GM23248 (cell line): ENCODE measurements at places on chromosomes 4 and X. TPM values are rescaled to one million over a fixed set of nuclear protein-coding genes. Genes with fewer than 3 reads are reported as not detected.

- no peak for DNase-seq
Measured at GRCh38 chrX:129461801-129462456, 61.4 kb downstream of the SMARCA1 start.

The STARD8 gene
- 2.4 and 4.9 TPM in 2 replicates for total RNA-seq

The RTL3 gene
- total RNA-seq: under 0.01 and 0.11 TPM in 2 replicates

DNA sequence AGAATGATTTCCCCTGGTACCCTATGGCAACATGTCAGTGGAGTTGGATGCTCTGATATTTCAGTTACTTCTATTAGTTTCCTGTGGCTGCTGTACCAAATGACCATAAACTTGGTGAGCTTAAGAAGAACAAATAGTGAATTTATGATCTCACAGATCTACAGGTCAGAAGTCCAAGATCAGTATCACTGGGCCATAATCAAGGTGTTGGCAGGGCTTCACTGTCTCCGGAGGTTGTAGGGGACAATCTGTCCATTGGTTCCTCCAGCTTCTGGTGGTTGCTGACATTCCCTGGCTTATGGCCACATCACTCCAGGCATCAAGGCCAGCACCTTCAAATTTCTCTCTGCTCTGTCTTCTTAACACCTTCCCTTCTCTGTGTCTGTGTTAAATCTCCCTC lies 37.9 kb upstream of the ELOVL6 start:
- no peak for DNase-seq

The MAGEA12 gene
- 0.54 TPM in 1 of 2 replicates, not detected in the other for total RNA-seq

- DNase-seq: no peak
Measured at GRCh38 chr4:8121292-8122015, 37.2 kb downstream of the ABLIM2 start.

The GPR34 gene
- total RNA-seq: not detected in 2 replicates

- peak; percentile 91 for DNase-seq
Measured at GRCh38 chr4:119040694-119041185, 94.9 kb upstream of the MYOZ2 start.

- DNase-seq: no peak
Measured at GRCh38 chr4:2336659-2337058, 74.8 kb upstream of the MXD4 start.

- DNase-seq: no peak
Measured at GRCh38 chr4:63904201-63904600, 505.0 kb downstream of the TECRL start.

The CCDC110 gene
- 0.22 and 0.38 TPM in 2 replicates for total RNA-seq

GRCh38 chrX:77223046-77223445 lies 224.1 kb upstream of the FGF16 start:
- DNase-seq: no peak

DNA sequence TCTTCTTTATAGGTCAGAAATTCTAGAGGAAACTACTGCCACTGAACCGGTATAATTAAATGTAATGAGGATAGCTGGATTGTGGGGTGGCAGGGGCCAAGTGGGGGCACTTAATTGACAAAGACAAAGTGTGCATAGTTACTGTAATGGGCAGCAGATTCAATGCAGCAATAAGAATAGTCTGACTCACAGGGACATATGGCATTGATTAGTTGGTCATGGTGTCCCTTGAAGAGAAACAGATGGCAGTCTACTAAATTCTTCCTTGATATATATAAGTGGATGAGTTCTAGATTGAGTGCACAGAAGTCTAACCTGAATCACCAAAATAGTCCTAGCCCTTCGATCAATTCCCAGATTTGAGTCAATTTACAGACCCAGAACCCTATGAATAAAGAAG lies 31.6 kb downstream of the ETDC start:
- DNase-seq: peak; percentile 77

DNA sequence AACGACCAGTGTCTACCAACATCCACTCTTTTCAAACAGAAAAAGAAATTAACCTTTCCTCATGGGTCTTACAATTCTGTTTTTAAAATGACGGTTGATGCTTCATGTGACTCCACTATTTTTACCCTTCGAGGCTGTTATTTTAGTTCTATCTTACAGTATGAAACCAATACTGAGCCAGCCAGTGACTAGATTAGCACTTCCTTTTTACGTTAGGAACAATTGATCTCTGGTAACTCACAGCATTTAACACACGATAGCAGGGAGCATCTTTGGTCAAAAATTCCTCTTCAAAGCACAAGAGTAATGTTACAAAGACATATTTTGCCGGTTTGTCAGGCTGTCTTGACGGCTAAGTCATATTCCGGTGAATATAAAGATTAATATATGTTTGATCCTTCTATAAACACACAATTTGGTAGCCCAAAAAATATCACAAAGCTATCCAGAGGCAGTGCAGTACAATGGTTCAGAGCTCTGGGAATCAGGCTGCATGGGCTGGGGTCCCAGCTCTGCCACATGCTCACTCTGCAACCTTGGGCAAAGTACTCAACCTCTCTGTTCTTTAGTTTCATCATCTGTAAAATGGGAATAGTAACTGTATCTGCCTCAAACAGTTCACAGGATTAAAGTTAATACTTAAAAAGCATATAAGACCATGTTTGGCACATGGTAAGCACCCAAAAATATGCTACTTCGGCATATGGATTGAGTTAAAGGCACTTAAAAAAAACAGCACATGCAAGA lies 62.9 kb upstream of the TXK start:
- DNase-seq: no peak

DNA sequence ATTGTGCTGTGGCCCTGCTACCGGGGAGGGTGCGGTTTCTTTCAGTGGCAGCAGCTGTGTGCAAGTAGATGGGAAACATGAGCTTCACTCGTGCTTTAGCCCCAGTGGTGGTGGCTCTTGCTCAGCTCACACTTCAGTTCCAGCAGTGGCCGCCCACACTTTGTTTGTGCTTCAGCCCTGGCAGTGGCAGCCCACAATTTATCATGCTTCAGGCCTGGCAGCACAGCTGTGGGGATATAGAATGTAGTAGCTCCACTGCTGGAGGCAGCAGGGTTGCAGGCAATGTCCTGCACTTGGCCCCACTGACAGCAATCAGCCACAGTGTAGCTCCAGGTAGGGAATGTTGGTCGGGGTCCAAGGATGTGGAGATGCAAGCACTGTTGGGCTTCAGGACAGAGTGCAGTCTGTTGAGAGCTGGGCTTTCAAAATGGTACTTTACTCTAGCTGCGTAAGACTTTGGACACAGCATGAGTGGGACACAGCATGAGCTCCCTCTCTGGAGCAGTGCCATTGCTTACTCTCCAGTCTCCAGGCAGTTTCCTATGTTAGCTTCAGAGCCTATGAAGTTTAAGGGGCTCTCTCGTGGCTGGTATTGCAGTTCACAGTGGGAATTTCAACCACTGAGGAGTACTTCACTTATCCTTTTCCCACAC lies 413.1 kb downstream of the PDGFC start:
- peak; percentile 13 for DNase-seq

The DMRTC1 gene
- not detected in 2 replicates for total RNA-seq

- peak; percentile 60 for DNase-seq
Measured at GRCh38 chr4:82201805-82202641, 171.8 kb downstream of the HNRNPD start.

DNA sequence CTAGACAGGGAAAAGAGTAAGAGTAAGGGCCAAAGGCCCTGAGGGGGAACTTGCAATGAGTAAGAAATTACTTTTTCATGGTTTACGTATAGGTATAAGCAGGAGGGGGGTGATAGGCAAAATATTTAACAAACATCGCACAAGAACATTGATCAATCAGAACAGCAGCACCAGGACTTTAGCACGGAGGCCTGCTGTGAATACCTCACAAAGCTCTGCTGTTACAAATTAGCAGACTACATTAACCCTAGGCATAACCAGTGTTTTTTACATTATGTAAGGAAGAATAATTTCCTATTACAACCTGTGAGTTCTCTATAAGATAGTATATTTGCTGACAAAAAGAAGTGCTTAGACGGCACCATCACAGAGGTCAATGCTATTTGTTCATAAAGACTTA lies 44.9 kb downstream of the PPARGC1A start:
- no peak for DNase-seq

- DNase-seq: peak; percentile 50
Measured at GRCh38 chr4:47837094-47837907, 566 bp downstream of the CORIN start.

- DNase-seq: no peak
Measured at GRCh38 chrX:155871934-155872333, 9.2 kb upstream of the VAMP7 start.

GRCh38 chr4:168487282-168488035 lies 7.2 kb upstream of the DDX60L start:
- DNase-seq: peak; percentile 53

DNA sequence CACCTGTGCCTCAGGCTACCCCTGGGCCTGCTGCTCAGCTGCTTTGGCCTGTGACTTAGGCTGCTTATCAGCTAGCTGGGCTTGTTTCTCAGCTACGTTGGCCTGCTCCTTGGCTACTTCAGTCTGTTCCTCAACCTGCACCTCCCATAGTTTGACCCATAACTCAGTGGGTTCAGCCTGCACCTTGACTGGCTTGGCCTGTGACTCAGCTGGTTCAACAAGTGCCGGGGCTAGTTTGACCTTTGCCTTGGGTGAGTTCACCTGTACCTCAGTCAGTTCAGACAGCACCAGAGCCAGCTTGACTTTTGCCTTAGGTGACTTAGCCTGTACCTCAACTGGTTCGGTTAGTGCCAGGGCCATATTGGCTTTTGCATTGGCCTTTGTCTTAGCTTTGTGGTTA lies 171.2 kb downstream of the MSN start:
- no peak for DNase-seq

DNA sequence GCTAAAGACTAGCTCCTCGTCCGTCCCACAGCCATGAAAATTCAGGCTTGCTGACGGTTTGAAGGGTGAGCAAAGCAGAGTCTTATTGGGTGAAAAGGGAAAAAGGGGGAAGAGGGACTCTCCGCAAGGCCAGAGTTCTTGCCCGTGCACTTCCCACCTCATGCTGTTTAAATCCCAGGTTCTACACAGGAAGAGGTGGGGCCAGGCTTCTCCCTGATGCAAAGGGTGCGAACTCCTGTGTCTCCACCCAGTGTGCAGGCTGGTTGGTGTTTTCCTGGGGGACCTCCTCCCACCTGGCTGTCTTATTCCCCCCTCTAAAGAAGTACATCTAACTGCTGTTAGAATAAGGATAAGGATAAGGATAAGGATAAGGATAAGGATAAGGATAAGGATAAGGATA lies 18.0 kb upstream of the LANCL3 start:
- no peak for DNase-seq

The TCEAL3 gene
- 16.3 and 33.4 TPM in 2 replicates for total RNA-seq

The RBM41 gene
- 4.9 and 23.3 TPM in 2 replicates for total RNA-seq

GRCh38 chr4:104015680-104016079 lies 295.9 kb upstream of the TACR3 start:
- DNase-seq: no peak

The PF4V1 gene
- total RNA-seq: 13.8 TPM in 1 of 2 replicates, not detected in the other

The CXCL10 gene
- total RNA-seq: not detected in 2 replicates

DNA sequence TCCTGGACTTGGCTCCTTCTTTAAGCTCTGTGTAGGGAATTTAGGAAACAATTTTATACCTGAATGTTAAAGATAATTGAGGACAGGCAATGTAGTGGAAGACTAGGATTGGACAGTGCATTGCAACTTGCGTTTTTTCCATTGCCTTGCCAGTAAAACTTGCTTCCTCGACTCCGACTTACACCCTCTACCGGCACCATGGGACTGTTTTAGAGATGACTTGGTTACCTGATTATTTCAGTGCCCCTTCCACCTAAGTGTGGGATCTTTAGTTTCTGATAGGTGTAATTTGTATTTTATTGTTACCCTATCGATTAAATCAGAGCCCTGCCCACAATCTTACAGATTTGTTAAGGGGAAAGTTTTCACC lies 1.2 kb downstream of the PRPS1 start:
- DNase-seq: peak; percentile 63

The AP1AR gene
- total RNA-seq: 17.2 and 21.3 TPM in 2 replicates

The TBC1D8B gene
- total RNA-seq: 9.3 and 9.5 TPM in 2 replicates

The PNMA6A gene
- total RNA-seq: 0.22 and 1.1 TPM in 2 replicates

DNA sequence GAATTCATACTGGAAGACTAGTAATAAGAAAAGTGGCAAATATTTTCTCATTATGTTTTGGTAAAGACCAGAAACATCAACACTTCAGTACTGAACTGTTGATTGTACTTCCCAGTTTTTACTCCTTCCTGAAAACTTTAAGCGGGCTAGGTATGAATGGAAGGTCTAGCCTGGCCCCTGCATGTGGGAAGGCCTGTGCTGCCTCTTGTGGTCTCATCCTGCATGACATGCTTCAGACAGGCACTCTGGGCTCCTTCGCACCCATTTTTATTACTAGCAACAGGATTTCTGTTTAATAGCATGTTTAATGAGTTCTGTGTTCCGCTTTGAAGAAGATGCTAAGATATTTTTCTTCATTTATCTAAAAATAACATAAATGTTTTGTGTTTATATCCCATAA lies 279.1 kb downstream of the ANK2 start:
- DNase-seq: peak; percentile 23

DNA sequence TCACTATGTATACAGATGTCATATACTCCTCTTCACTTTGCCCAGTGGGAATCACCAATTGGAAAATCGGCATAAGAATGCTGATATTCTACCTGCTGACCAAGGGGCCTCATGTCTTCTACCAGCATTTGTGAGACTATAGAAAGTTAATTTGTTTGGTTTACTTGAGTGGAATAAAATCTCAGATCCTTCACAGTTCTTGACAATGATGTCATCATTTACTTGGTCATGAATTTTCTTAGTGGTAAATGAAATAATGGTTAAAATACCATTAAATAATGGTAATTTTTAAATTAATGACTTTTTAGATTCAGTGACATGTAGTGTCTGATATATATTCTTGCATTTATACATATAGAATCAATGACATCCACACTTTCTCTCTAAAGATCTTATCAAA lies 1052.6 kb downstream of the ADGRL3 start:
- DNase-seq: no peak

GRCh38 chr4:79913581-79913980 lies 159.4 kb downstream of the ANTXR2 start:
- DNase-seq: peak; percentile 56

The TMEM156 gene
- total RNA-seq: not detected in 2 replicates

GRCh38 chr4:185405296-185405999 lies 8.8 kb downstream of the ANKRD37 start:
- DNase-seq: no peak

The KIF4A gene
- total RNA-seq: 5.6 and 7.5 TPM in 2 replicates

- DNase-seq: no peak
Measured at GRCh38 chr4:69909195-69909594, 21.7 kb upstream of the CSN1S1 start.

GRCh38 chrX:37716602-37717001 lies 31.0 kb downstream of the XK start:
- no peak for DNase-seq

GRCh38 chrX:112774142-112774541 lies 66.5 kb downstream of the AMOT start:
- no peak for DNase-seq

DNA sequence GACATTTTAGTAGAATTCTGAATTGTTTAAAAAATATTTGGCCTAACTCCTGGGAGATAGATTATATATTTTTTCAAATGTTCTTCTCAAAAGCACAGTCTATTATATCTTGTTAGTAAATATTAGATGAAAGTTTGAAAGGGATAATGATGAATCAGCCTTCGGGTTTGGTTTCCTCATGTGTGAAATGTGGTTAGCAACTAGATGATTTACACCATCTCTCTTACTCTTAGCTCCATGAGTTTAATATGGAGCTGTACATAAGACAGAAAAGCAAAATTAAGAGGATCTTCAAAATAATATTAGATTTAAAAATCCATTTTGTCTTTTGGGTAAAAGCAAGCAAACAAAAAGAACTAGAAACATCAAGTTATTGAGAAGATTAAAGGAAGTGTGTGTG lies 120.8 kb upstream of the SFRP2 start:
- no peak for DNase-seq

The PDE5A gene
- total RNA-seq: 13.8 and 16.7 TPM in 2 replicates

- DNase-seq: no peak
Measured at GRCh38 chr4:171932238-171932637, 119.0 kb downstream of the GALNTL6 start.

- DNase-seq: no peak
Measured at GRCh38 chrX:425056-425455, 38.3 kb upstream of the PPP2R3B start.

The NUP54 gene
- 26.4 and 47.3 TPM in 2 replicates for total RNA-seq
